ENCODE measurements at places on chromosomes 6 and 20.

GRCh38 chr6:14035071-14035847, 82.3 kb upstream of the CD83 start:
- no peak for DNase-seq

DNA sequence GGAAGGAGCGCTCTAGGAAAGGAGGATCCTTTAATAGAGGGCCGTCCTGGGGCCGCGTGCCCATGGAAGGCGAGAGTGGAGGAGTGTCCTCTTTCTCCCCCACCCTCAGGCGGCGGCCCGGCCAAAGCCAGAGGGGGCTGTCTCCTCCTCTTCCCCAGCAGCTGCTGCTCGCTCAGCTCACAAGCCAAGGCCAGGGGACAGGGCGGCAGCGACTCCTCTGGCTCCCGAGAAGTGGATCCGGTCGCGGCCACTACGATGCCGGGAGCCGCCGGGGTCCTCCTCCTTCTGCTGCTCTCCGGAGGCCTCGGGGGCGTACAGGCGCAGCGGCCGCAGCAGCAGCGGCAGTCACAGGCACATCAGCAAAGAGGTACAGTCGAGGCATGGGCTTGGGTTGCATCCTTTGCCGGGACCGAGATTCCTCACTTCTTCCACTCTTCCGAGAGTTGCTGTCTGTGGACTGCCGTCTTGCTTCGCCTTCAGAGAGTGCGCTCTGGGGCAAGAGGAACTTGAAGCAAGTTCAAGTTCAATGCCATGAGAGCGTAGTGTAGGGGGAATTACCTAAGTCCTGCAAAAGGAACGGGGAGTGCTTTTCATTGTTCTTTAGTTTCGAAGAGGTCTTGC, at the start of gene LAMA2:
Gene LAMA2 (plus strand): TSS at position 148 of the 621 bp plus-strand sequence. CDS start 108 bp downstream, at position 256.
- no peak for DNase-seq

GRCh38 chr6:88662653-88663174, 300.7 kb downstream of the RNGTT start:
- no peak for DNase-seq

DNA sequence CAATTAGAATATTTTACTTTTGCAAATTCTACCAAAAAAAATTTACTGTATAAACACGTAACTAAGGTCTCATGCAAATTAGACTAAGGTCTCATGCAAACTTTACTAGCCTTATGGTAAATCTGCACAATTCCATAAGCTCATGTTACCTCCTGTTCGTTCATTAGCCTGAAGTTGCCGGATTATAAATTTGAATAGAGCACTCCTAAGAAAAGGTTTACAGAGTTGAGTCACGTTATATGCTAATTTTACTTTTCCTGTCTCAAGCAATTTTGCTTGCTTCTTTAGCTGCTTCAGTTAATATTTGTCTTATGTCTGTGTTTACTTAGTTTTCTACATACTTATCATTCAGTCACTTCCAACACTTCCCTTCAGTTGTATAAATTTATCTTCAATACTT, 1434.0 kb upstream of the EYS start:
- DNase-seq, result no peak

DNA sequence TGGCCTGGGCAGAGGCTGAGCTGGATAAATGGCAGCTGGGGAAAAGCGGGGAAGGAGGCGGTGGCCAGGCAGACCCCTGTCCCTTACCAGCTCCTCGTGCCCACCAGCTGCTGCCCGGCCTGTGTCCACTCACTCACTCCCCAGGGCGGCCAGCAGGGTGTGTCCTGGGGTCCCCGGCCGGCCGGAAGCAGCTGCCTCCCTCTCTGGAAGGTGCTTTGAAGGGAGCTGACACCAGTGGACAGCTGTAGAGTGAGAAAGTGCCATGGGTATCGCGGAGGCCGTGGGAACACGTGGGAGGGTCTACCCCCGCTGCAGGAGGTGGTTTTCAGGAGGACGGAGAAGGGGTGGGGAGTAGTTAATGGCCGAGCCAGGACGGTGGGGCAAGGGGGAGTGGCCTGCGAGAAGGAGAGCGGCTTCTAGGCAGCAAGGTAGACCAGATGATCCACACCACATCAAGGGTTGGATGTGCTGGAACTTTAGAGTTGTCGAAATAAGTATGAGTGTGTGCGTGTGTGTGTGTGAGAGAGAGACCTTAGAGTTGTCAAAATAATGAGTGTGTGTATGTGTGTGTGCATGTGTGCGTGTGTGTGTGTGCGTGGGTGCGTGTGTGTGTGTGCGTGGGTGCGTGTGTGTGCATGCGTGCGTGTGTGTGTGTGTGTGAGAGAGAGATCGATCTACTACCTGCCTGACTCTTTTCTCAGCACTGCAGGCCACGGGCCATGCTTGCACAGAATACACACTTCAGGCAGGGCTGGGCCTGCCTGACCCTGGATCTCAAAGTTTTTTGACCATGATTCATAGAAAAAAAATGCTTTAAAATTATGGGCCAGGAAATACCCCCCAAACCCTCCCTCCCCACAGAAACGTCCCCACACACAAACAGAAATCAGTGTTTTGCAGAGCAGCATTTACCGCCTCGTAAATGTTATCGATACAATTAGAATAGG, 43.9 kb downstream of the CDH4 start:
- no peak for DNase-seq

DNA sequence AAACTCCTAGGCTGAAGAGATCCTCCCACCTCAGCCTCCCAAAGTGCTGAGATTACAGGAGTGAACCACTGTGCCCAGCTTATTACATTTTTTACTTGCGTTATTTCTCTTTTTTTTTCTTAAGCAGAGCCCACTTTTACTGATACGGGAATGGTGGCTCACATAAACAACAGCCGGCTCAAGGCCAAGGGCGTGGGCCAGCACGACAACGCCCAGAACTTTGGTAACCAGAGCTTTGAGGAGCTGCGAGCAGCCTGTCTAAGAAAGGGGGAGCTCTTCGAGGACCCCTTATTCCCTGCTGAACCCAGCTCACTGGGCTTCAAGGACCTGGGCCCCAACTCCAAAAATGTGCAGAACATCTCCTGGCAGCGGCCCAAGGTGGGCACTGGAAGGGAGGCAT, 10.5 kb downstream of the CAPN11 start:
- no peak for DNase-seq

GRCh38 chr20:35467339-35468224, 12.2 kb downstream of the CEP250 start:
- no peak for DNase-seq

All from NCI-H345 (cell line).